NCI-H2081 (cell line): ENCODE measurements at places on chromosomes 2 and 18.

GRCh38 chr2:204591225-204591624 is 46.0 kb downstream of the PARD3B start:
- DNase-seq, result no peak

DNA sequence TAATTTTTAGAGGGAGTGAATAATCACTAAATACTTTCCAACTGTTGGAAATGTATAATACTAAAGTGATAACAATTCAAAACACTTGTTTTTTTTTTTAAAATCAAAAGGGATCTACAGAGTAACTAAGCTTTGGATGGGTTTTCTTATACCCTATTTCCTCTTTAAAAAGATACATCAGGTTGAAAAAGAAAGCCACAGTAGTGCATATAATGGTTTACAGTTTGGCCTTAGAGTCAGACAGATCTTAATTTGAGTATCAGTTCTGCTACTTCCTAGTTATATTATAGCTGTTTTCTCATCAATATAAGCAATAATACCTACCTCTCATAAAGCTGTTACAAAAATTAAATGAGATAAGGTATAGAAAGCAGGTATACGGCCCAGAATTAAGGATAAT is 28.5 kb downstream of the PSME4 start:
- no peak for DNase-seq

DNA sequence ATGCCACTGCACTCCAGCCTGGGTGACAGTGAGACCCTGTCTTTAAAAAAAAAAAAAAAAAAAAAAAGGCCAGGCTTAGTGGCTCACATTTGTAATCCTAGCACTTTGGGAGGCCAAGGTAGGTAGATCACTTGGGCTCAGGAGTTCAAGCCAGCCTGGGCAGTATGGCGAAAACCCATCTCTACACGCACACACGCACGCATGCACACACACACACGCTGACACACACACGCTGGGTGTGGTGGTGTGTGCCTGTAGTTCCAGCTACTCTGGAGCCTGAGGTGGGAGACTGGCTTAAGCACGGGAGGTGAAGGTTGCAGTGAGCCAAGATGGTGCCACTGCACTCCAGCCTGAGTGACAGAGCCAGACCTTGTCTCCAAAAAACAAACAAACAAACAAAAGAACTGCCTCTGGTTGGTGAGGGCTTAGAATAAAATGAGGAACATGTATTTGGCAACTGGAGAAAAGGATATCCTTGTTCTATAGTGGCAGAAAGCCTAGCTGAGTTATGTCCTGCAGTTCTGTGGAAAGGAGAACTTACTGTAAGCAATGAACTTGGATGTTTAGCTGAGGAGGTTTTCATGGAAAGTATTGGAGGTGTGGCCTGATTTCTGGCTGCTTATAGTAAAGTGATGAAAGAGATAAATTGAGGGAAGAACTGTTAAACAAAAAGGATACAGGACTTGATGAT is 34.0 kb downstream of the HAT1 start:
- DNase-seq, result no peak

DNA sequence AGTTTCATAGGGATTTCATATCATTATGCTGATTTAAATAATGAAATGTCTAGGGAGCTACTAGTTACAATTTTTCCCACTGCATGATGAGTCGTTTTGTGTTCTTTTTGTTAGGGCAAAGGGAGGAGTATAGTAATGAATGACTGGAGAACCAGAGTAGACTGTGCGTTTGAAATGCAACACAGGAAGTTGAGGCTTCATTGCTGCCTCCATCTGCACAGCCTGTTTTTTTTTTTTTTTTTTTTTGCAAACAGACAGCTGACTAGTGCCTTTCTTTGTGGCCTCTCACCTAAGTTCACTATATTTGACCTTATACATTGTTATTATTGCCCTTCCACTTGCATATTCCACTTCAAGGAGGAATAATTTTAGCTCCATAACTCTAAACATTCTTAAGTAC is 286.7 kb upstream of the LRRTM1 start:
- no peak for DNase-seq

DNA sequence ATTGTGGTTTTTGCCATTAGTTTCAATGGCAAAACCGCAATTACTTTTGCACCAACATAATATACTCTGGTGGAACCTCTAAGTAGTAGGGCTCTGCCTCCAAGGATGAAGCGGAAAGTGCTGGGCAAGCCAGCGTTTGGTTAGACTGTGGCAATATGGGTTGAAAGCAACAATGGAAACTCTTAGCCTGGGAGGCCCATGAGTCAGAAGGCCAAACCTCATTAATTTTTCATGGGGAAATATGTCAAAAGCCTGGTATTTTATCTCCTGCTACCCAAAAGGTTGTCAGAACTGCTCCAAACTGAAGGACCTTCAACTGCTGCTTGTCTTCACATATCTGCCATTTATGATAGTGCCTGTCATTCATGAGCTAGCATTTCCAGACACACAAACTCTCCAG is 179.1 kb upstream of the CYP26B1 start:
- no peak for DNase-seq

DNA sequence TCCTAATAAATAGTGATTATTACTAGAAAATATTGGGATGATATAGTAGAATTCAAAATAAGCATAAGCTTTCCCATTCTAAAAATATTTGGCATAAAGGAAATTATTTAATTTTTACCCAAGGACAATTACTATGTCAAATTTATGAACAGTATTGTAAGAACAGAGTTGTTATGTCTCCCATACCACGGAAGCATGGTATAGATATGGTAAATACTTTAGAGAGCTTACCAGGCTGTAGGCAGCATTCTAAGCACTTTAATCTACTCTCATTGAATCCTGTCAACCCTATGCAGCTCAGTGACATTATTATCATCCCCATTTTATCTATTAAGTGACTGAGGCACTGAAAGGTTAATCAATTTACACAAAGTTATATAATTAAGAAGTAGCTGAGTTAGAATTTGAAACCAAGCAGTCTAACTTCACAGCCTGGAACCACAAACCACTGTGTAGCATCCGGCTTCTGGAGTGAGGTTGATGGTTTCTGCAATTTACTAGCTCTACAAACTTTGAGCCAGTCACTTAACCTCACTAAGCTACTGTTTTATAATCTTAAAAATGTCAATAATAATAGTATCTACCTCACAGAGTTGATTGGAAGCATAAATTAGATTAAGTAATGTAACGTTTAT is 323.7 kb downstream of the ARHGAP15 start:
- DNase-seq, result no peak

DNA sequence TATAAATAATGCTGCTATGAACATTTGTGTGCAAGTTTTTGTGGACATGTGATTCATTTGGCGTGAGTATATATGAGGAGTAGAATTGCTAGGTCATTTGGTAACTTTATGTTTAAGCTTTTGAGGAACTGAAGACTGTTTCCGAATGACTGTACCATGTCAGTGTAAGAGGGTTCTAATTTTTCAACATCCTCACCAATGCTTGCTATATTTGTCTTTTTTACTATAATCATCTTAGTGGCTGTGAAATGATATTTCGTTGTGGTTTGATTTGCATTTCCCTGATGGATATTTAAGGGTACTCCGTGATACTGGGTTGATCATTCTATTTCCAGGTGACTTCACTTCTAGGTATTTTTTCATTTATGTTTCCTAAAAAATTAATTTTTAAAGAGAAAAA is 241.1 kb downstream of the BCL2 start:
- no peak for DNase-seq

DNA sequence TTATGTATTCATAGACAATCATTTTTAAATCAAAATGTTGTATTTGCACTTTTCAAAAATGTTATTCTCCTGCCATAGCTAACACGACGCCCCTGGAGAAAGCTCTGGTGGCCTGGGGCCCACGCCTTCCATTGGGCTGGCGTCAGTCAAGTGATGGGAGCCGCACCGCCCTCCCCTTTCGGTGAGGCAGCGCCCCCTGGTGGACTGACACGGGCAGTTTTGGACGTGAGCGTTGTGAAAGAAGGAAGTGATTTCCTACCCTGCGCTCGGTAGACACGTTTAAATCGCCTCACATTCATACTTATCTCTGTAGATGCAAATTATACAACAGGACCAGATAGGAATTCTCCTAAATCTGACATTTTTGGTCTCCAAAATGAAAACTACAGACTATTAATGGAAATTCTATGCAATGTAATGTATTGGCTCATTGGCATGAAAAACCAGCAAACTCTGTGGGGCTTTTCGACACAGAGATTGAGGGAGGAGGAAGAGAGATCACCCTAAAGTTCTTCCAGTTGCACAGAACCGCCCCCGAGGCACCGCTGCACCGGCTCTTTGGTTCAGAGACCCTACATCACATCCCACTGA is 326.2 kb upstream of the SOX11 start:
- peak; percentile 82 for DNase-seq

GRCh38 chr2:184598002-184598315 is 370 bp upstream of the ZNF804A start:
- DNase-seq, result peak; percentile 49

- no peak for DNase-seq
Observed at GRCh38 chr2:177952151-177952550, 120.4 kb downstream of the PDE11A start.

DNA sequence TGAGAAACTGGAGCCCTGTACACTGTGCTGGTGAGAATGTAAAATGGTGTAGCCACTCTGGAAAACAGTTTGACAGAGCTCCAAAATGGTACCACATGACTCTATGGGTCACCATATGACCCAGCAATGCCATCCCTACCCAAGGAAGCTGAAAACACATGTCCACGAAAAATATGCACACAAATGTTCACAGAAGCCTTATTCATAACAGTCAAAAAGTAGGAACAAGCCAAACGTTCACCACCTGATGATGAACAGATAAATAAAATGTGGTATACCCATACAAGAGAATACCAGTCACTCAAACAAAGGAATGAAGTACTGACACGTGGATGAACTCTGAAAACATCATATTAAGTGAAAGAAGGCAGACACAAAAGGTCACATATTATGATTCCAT is 4.6 kb downstream of the AFG3L2 start:
- DNase-seq, result no peak

- peak; percentile 55 for DNase-seq
Observed at GRCh38 chr2:152718909-152719645, 657 bp downstream of the ARL6IP6 start.

DNA sequence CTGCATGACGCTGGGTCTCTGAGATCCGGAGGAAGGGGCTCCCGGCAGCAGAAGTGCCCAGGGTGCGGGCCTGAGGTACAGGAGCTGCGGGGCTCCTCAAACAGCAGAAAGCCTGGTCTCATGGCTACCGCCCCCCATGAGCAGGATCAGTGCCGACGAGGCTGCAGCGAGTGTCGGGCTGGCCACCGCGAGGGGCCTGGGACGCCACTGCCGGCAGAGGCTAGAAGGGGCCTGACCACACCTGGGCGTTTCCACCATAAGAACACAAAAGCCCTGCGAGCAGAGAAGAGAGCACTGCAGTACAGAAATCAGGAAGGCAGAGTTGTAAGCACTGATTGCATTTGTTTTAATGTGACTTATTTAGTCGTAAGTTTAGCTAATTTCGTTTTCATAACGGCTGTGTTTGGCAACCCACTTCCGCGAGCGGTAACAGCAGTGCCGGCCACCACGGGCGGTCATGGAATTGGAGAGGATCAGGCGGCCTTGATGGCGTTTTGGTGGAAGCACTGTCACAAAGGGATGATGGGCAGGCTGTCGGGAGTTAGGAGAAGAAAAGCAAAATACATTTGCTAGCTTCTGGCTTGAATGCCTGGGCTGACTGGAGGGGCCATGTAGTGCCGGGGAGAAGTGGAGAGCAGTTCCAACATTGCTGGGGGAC is 117.4 kb downstream of the HDAC4 start:
- DNase-seq, result no peak

DNA sequence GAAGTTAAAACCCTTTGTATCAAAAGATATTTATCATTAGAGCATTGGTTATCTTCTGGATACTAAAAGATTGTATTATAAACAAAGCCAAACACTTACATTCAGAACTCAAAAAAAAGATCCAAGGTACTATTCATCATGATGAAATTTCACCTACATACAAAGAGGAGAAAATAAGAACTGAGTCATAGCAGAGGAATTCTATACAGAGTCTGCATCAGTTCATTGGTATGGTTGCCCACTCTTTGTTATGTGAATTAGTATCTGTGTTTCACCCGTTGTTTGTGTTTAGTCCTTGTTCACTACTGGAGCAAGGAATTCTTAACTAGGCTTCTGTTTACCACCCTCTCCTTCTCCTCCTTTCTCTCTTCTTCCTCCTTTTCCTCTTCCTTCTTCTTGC is 157.9 kb downstream of the LNPK start:
- DNase-seq, result no peak

GRCh38 chr2:73091164-73091563 is 19.7 kb upstream of the SFXN5 start:
- no peak for DNase-seq

DNA sequence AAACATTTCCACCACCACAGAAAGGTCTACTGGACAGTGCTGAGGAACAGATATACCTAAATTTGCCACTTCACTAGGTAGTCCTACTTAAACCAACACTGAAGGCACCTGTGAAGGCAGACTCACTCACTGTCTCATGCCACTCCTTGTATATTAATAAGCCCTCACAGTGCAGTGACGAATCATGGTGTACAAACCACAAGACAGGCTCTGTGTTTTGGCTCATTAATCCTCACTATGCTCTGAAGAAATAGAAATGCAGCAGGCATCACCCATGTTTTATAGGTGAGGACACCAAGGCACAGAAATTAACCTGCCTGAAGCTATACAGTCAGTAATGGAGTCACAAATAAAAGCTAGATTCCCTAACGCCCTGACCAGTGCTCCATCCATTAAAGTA is 44.3 kb downstream of the BARD1 start:
- DNase-seq, result no peak

GRCh38 chr2:99890568-99891427 is 251.6 kb downstream of the AFF3 start:
- no peak for DNase-seq

GRCh38 chr2:180570864-180571263 is 409.5 kb upstream of the UBE2E3 start:
- DNase-seq, result no peak

DNA sequence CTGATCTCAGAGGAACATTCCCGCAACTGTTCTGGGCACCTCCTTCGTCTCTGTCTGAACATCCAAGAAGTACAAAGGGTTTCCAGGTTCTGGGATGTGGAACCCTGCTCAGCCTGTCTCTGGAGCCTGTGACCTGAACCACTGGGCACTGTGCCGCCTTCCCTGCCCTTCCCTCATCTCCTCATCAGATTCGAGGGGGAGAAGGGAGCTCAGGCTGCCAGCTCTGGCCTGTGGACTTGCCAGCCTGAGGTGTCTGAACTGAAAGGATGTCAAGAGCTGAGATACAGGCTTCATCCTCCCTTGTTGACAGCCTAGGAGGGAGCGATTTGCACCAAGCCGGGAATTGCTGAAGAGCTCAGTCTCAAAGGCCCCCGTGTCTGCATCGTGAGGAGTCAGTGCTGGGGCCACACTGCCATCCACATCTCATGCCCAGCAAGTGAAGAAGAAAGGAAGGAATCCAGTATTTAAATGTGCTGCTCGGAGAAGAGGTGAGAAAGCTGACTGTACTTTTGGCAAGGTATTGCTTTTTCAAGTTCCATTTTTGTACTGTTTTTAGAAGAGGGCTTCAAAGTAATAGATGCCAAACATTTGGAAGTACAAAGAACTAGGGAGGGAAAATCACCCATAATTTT is 12.6 kb downstream of the NEU2 start:
- no peak for DNase-seq

DNA sequence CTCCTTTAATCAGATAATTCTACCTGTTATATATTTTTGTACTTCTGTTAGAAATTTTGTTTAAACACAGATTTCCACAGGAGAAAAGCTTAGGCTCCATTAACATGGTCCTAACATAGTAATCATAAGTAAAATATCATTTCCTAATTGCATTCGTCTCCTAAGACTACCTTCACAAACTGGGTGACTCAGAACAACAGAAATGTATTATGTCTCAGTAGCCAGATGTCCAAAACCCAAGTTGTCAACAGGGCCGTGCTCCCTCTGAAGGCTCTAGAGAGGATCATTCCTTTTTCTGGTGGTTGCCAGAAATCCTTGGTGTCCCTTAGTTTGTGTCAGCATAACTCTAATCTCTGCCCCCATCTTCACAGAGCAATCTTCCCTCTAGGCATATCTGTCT is 5.4 kb downstream of the FBXO15 start:
- no peak for DNase-seq
